Stimulated activated CD4-positive, alpha-beta T cell treated with anti-CD3 and anti-CD28 coated beads, Interleukin-4, amount 100 ng/mL, for 1 hour (primary cell): ENCODE measurements at places on chromosomes 1 and 21.

DNA sequence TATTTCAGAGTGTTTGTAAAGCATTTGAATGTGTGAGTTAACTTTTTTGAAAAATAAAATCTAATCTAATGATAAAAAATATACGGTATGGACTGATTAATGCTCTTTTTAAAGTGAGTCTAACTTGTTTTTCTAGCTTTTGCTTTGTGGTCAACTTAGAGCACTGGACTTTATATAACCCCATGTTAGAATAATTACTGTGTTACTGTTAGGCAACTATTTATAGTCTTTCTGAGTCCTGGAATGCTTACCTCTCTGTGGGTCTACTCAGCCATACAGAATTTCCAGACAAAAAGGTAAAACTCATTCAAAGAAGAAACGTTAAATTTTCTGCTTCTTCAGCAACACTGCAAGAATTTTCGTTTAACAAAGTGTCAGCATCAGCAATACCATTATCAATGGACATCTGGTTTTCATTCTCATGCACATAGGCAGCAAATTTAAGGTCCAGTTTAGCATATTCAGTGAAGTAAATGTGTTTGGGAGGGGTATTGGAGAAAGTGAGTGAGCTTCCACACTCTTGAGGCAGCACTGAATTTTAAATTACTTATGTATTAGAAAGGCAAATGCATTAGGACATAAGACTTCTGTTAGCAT lies 664.7 kb upstream of the NEGR1 start:
- no peak for DNase-seq

DNA sequence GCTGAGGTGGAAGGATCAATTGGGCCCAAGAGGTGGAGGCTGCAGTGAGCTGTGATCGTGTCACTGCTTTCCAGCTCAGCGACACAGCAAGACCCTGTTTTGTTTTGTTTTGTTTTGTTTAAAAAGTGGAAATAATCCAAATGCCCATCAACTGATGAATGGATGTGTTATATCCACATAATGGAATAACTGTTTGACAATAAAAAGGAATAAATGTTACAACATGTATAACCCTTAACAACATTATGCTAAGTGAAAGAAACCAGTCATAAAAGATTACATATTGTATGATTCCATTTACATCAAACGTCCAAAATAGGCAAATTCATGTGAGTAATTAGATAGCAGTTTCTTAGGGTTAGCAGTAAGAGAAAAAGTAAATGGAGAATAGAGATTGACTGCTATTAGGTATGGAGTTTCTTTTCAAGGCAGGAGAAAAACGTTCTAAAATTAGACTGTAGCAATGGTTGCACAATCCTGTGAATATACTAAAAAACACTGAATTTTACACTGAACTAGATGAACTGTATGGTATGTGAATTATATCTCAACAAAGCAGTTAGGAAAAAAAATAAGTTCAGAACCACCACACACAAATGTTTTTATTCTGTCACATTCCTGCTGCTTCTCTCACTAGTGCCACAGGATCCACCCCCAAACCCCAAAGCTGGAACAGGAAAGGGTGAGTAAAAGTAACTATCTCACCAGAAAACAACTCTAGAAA lies 15.7 kb downstream of the FOXJ3 start:
- DNase-seq = no peak

- DNase-seq = no peak
These were observed 45.0 kb upstream of the ADARB1 start for GRCh38 chr21:45029298-45029947.

- peak; percentile 30 for DNase-seq
These were observed 131.6 kb downstream of the TGFBR3 start for GRCh38 chr1:91754348-91754747.

- DNase-seq = peak; percentile 66
These were observed 1.6 kb upstream of the AJAP1 start for GRCh38 chr1:4652631-4653327.

DNA sequence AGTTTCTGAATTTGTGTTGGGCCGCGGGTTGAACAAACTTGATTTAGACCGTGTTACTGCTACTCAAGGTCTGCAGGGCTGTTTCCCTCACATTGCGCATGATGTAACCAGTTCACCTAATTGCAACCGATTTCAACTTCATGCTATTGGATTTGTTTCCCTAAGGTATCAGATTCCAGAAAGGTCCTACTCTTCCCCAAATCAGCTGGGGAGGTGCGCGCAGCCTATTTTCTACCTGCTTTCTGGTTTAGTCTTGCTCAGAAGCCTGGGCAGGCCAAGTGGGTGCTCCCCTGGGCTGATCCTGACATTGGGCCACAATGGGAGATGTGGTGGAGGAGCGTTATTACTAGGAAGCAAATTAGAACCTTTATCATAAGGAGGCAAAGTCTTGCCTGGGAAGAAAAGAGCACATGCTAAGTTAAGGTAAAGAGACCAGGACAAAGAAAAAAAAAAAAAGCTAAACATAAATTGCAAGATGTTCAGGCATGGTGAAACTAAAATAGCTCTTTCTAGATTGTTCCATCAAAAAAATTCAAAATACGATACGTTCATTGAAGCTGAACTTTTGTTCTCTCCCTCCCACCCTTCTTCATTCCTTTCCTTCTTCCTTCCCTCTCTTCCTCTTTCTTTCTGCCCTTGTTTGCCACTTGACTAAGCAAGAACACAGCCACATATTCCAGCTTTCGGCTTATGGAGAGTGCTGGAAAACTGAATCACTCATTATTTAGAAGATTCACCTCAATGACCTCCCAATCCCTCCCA lies 28.8 kb upstream of the TARBP1 start:
- no peak for DNase-seq

- no peak for DNase-seq
These were observed 1624.7 kb downstream of the MRPL39 start for GRCh38 chr21:23982546-23982945.

- DNase-seq = no peak
These were observed 17.4 kb downstream of the MAST2 start for GRCh38 chr1:45820788-45821187.

- DNase-seq = no peak
These were observed 62.0 kb upstream of the MACF1 start for GRCh38 chr1:39142401-39143060.

- DNase-seq = no peak
These were observed 1.7 kb downstream of the ANKRD65 start for GRCh38 chr1:1419363-1419812.

DNA sequence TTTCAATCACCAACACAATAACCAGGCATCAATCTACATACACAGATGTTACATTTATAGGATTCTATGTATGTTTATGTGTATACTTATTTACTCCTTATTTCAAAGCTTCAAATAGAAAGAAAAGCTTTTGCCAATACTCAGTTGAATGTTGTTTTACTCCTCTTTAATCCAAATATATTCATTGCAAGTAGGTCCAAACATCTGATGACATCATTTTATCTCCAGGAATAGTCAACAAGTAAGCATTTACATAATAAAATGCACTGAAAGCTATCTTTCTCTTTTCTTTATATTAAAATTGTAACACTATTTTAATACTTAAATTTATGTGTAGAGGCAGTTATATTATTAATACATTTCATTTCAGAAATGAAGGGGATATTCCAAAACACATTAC lies 380.5 kb downstream of the SMYD3 start:
- no peak for DNase-seq

GRCh38 chr1:201893431-201893830 lies 4.7 kb downstream of the SHISA4 start:
- DNase-seq = no peak

GRCh38 chr1:192158181-192158580 lies at the start of gene RGS18:
Gene RGS18, plus strand, starts transcription at chr1:192158462. Its CDS starts 176 bp downstream, at chr1:192158638.
- no peak for DNase-seq

DNA sequence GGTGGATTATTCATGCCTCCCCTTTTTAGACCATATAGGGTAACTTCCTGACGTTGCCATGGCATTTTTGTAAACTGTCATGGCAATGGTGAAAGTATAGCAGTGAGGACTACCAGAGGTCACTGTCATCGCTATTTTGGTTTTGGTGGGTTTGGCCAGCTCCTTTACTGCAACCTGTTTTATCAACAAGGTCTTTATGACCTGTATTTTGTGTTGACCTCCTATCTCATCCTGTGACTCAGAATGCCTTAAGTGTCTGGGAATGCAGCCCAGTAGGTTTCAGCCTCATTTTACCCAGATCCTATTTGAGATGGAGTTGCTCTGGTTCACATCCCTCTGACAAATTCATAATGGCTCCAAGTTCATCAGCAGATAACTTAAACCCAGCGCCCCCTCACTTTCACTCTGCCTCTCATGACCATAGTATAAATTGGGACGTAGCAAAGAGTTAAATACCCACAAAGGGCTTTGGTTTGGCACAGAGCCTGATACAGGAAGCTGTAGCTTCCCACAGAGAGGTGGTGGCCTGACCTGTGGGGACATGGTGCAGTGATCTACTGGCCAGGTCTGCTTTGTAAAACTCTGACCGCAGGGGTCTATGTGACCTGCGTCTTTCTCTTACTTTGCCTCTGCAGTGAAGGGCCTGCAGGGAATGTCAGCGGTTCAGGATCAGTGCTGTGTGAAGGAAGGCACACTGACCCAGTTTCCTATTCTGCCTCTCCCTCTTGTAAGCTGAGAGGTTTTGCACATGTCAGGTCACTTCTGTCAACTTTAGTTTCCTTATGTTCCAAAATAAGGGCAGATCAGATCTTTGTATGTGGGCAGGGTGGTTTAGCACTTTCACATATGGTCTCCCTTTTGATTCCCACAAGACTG lies 78.1 kb upstream of the ZNF644 start:
- DNase-seq = no peak

DNA sequence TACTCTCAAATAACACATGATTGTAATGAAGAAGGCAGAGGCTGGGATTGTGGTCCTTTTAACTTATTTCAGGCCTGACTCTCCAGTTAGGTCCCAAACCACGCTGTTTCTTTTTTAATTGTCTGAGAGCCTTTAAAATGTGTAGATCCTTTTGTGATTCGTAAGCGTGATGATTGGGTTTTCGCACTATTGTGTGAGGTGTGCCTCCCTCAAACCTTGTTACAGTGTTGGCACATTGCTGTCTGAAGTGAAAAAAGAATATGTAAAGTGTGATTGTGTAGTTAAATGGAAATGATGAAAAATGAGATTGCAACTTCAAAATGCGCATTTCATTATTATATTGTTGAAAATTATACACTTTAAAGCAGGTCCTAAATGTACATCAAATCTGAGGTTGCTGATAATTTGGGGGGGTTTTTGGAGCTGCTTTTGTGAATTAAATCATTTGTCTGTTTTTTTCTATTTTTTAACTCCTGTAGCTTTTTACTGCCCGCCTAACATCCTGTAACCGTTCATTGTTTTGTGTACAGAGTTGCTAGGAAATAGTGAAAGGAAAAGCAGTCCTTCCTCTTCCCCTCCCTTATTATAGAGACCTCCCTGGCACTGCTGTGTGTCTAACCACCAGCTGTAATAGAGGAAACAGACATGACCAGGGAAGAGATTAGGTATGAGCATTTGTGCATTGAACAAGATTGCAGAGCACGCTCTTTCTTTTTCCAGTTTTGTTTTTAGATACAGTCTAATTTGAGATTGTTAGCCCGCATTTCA lies 43.3 kb downstream of the IARS2 start:
- no peak for DNase-seq

DNA sequence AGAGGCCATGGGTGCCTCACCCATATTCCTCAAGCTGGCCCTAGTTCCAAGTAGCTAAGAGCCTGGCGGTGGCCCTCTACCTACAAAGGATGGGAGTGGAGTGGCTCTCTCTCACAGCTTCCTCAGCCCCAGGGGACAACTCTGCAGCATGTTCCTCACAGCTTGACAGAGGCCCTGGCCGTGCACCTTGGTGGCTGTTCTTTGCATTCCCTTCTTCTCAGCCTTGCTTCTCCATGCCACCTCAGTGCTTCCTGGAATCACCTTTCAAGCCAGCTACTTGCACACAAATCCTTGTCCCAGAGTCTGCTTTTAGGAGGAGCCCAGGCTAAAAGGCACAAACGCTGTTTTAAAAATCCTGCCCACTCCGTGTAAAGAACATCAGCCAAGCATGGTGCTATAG lies 69.0 kb upstream of the DIRAS3 start:
- DNase-seq = no peak

GRCh38 chr1:47031585-47031984 lies 8.1 kb downstream of the CYP4X1 start:
- DNase-seq = no peak

DNA sequence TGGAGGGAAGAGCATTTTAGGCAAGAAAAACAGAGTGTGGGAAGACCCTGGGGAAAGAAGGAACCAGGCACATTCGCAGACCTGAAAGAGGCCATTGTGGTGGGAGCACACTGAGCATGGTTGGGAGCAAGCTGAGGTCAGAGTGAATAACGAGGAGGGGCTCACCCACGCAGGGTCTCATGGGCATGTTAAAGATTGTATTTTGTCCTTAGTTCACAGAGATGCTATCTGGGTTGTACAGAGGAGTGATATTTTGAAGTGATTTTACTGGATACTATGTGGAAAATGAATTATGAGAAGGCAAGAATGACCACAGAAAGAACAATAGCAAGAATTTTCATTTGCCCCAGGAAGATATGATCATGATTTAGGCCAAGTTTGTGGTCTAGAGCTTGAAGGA lies 578.3 kb upstream of the NR5A2 start:
- DNase-seq = no peak

DNA sequence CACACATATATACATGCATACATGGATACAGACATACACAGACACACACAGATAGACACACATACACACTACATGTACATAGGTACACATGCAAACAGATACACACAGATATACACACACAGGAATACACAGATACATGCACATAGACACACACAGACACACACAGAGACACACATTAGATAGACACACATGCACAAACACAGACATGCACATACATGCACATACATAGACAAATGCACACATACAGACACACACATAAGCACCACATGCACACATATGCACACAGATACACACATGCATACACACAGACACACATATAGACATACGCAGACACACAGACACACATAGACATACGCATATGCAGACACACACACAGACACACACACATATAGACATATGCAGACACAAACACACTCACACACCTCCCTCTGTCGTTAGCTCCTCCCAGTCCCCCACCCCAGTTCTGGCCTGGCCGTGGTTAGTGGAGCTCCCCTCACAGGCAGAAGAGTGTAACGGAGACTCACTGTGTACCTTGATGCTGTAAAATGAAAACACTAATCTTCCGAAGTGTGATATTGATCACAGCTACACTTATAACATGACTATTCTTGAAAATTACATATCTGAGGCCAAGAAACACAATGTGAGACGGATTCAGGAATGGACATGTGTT lies 7.6 kb downstream of the UBASH3A start:
- DNase-seq = no peak

DNA sequence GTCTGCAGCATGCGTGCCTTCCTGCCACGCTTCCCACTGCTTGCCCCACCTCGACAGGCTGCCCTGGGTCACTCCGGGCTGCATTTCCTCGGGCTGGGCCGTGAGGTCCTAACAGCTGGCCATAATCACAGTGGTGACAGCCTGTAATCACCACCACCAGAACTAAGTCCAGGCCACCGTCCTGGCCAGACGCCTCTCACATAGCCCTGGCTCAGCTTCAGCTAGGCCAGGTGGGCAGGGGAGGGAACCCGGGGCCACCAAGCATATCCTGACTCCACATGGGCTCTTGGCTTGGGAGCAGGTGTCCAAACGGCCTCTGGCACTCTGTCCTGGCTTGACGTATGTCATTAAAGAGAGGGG lies 229.5 kb downstream of the TRABD2B start:
- DNase-seq = no peak

GRCh38 chr1:92886886-92887419 lies 55.1 kb downstream of the RPL5 start:
- DNase-seq = no peak
